ENCODE measurements at places on chromosomes 1 and 21. TPM values are rescaled to one million over a fixed set of nuclear protein-coding genes. Genes with fewer than 3 reads are reported as not detected.

The GJC2 gene
- total RNA-seq: 2.0 TPM

The DNASE2B gene
- total RNA-seq: not detected

The PGLYRP4 gene
- not detected for total RNA-seq

The OR2T2 gene
- 0.06 TPM for total RNA-seq

The S100A3 gene
- total RNA-seq: not detected

The ZNF683 gene
- total RNA-seq: not detected

The DENND1B gene
- 22.3 TPM for total RNA-seq

The PARS2 gene
- 8.5 TPM for total RNA-seq

The PDZK1 gene
- total RNA-seq: 61.4 TPM

The TRNP1 gene
- 4.4 TPM for total RNA-seq

The SPATA45 gene
- total RNA-seq: 0.47 TPM

The CAPZB gene
- 70.3 TPM for total RNA-seq

The PLA2G5 gene
- not detected for total RNA-seq

The RGS13 gene
- total RNA-seq: not detected

The LCE6A gene
- not detected for total RNA-seq

The DISC1 gene
- total RNA-seq: 22.4 TPM

The LCE3E gene
- not detected for total RNA-seq

The CFHR1 gene
- total RNA-seq: not detected

The SPAG17 gene
- 6.3 TPM for total RNA-seq

Data from metanephros (tissue), 2 donors.